ENCODE measurements at places on chromosomes 3 and 15.

DNA sequence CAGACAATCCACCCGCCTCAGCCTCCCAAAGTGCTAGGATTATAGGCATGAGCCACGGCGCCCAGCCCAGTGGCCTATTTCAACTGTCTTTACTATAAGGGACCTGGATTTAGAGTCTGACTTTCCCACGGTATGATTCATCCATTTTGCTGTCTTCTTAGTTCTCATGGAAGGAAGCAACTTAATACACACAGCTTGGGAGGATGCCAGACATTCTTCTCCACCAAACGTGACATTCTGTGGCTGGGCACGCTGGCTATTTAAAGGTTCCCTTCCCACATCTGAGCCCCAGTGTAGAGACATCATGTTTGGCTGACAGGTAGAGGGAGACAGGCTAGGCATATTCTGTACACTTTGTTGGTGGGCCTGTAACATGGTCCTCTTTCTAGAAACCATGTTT is 26.2 kb downstream of the FAM43A start:
- DNase-seq = no peak

DNA sequence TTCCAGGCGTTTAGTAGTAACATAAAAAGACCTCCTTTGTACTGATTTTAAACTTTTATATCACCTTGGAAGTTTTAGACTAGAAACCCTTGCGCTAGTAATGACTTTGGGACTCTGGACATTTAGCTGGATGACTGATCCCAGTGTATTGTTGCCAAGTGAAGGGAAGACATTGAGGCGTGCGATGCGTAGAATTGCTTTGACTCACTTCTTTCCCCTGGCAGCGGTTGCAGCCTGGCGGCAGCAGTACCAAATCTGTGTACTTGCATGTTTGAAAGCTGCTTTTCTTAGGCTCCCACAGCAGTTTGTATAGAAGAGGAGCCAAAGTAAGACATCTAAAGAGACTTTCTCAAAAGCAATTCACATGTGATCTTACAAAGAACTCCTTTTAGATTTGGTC is 151.6 kb downstream of the BBX start:
- no peak for DNase-seq

- DNase-seq = no peak
These were observed 6.4 kb upstream of the C15orf39 start for GRCh38 chr15:75195122-75195765.

DNA sequence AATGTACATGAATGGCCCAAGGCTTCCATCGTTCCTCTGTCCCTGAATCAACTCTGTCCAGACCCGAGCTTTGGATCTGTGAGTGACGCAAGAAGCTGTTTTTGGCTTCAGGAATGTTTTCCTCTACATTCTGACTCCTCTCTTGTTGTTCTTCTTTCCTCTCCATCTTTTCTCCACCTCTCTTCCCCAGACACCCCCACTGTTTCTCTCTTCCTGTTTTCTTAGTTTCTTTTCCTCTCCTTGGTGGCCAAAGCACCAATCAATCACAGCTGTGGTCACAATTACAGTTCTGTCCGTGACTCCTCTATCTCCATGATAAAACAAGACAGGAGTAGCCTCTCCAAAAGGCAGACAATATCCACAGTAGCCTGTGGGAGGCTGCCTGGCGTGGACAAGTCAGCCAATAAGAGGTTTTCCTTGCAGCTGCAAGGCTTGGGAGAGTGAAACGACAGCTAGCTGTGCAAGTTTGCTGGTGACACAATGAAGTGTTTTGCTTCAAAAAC is 4.9 kb upstream of the TMEM212 start:
- DNase-seq = no peak

DNA sequence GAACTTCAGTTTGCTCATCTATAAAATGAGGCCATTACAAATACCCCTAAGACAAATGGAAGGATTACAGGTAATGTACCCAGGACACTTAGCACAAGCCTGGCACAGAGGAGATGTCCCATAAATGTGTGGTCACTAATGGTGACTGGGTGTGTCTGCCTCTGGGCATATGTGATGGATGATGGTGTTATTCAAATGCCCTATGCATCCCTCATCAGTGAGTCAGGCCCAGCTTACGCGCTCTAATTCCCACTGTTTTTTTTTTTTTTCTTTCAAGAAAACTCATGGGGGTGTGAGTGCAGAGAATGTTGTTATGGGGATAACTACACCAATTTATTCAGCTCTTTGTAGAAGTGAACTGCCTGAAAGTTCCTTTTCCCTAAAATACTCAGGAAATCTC is 23.6 kb upstream of the KIF23 start:
- DNase-seq = no peak

DNA sequence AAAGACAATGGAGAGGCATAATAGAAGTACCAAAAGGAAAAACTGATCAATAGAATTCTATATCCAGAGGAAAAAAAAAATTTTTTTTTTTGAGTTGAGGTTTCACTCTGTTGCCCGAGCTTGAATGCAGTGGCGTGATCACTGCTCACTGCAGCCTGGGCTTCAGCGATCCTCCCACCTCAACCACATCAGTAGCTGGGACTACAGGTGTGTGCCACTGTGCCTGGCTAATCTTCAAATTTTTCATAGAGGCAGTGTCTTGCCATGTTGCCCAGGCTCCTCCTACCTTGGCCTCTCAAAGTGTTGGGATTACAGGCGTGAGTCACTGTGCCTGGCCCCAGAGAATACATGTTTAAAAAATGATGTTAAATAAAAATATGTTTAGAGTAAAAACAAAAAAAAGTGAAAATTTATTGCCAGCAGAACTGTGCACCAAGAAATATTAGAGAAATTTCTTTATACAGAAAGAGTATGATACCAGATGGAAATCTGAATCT is 154.3 kb upstream of the ZBTB20 start:
- DNase-seq = no peak

GRCh38 chr3:160678292-160678842 is 1.4 kb downstream of the ARL14 start:
- DNase-seq = no peak

DNA sequence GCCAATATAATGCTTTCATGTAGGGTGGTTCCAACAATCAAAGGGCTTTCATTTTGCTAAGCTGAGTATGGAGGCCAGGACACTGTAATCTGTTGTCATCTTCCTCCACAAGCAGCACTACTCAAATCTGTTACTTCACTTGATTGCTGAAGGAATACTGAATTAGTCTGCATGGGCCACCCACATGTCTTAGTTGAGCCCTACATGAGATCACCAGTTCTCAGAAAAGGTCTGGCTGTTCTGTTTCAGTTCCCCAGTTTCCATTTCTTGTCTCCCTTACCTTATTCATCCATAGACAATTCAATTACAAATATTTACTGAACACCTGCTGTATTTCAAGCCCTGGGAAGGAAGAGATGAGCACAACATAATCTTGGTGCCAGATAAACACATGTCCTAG is 119.2 kb downstream of the FHIT start:
- no peak for DNase-seq

DNA sequence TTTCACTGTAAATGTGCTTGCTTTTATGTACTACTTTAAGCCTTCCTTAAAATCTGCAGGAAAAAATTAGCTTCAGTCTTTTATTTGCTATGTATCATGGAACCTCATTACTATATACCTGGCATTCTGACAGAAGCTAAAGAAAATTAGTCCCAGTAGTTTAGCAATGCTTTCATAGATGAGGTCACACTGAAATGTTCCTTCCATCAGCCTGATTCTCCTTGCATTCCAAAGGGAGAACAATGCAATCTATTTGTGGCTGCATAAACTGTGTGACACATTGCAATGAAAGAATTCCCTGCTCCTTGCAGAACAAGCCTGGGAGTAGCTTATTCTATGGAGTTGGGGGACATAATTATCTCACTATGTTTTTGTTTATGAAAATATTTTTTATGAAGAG is 691.5 kb upstream of the ARPP21 start:
- no peak for DNase-seq

DNA sequence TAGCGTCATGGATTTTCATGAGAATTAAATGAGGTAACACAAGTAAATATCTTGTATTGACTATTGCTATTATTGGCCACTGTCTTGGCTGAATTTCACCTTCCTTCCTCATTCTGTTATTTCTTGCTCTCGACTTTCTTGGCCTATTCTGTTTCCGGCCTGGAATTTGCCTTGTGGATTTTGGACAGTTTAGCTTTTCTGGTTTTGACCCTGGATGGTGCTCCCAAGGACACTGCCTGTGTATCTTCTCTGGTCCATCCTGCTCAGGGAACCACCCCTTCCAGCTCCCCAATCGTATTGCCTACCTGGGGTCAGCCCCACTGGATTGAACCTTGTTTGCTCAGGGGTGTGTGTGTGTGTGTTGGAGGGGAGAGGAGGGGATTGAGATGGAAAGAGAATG is 376.2 kb upstream of the C2CD4B start:
- DNase-seq = no peak

DNA sequence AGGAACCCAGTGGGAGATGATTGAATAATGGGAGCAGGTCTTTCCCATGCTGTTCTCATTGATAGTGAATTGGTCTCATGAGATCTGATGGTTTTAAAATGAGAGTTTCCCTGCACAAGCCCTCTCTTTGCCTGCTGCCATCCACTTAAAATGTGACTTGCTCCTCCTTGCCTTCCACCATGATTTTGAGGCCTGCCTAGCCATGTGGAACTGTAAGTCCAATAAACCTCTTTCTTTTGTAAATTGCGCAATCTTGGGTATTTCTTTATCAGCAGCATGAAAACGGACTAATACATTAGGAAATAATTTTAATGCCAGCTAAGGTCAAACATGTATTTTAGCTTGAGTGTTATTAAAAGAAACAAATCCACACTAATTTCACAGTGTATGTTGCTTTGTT is 517.6 kb upstream of the ALCAM start:
- no peak for DNase-seq

DNA sequence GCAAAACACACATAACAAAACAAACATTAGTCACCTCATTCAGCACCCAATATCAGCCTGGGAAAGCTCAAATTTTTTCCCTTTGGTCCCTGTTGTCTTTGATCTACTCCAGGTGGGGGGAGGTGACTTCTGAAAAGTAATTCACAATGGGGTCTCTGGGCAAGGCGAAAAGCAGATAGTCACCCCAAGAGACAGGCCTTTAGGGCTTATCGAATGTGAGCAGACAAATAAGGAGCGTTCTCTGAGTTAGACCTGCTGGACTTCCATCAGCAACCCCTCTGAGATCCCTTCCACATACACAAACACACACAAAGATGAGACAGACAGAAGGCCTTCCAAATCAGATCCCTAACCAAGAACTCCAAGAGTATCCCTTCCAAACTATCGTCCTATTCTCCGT is 171.0 kb upstream of the SMAD3 start:
- DNase-seq = no peak

GRCh38 chr3:197746801-197747237 is 2.9 kb upstream of the FYTTD1 start:
- no peak for DNase-seq

- DNase-seq = no peak
These were observed 309.2 kb downstream of the PDCD6IP start for GRCh38 chr3:34107669-34108068.

- no peak for DNase-seq
These were observed 2.5 kb downstream of the CTDSPL start for GRCh38 chr3:37863949-37864822.

- no peak for DNase-seq
These were observed 71.0 kb upstream of the ANKRD34C start for GRCh38 chr15:79211481-79211880.

DNA sequence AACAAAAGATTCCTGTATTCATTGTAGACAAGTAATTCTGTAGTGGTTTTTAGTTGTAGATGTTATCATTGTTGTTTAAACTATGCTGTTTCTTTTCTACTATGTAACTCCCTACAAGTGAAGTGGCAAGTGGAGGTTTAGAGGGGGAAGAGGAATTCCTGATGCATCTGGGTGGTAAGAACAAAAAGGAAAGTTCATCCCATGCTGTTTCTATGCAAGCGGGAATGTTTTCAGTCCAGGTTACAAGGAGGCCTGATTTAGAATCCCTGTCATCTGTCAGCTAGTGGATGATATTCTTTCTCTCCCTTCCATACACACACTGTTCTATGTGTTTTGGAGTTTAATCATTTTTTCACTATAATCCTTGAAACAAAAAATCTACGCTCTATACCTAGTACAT is 67.4 kb downstream of the IMPG2 start:
- DNase-seq = no peak

DNA sequence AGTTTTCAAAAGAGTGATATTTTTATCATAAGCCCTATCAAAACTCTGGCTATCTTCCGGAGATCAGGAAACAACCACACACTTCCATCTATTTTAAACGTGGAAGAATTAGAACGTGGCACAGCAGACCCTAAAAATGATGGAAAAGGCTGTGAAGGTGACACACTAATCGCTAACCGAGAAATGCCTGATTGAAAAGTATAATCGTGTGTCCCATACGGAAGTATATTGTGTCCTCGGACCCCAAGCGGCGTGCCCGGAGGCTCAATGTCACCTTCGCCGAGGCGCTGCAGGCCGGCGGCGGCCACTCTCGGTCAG is 642 bp downstream of the COX5A start:
- DNase-seq = no peak

DNA sequence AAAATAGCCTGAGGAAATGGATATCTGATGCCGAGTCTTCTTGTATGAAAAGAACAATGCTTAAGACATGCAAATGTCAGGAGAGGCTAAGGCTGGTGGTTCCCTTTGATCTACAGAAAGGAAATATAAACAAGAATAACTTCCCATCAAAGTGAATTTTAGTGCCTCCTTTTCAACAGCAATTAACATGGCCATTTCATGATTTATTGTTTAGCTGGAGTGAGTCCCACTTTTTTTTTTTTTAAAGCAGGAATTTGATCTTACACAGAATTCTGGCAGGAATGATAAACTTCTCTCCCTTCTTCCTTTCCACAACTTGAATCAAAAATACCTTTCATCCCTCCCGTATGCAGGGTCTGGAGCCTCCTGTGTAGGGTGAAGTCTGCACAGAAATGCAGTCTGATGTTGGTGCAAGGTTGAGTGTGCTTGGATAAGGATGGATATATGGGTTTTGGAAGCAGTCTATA is 287.0 kb downstream of the MEX3B start:
- no peak for DNase-seq

DNA sequence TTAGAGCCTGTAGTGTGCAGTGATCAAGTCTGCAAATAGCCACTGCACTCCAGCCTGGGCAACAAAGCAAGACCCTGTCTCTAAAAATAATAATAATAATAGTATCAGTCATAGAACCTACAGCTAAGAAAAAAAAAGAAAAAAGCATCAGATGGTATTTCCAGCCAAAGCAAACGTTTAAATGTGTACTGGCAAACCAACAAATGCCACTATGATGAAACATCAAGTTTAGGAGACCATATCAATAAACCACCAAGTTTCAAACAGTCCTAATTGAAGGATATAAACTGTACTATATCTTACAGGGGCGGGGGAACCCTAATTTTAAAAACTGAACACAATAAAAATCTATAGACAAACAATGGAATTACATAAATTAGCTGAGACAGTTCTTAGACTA is 6.4 kb downstream of the UBP1 start:
- no peak for DNase-seq

- DNase-seq = no peak
These were observed 188.3 kb downstream of the NR1D2 start for GRCh38 chr3:24133436-24133835.

- no peak for DNase-seq
These were observed 28.8 kb downstream of the APBA2 start for GRCh38 chr15:28914483-28915023.

- DNase-seq = no peak
These were observed 10.0 kb downstream of the PLXND1 start for GRCh38 chr3:129596194-129597086.
